Activated naive CD4-positive, alpha-beta T cell (primary cell): ENCODE measurements at places on chromosomes 16 and 17.

- DNase-seq, result peak; percentile 41
Observed at GRCh38 chr17:40190197-40191021, 13.1 kb downstream of the RAPGEFL1 start.

DNA sequence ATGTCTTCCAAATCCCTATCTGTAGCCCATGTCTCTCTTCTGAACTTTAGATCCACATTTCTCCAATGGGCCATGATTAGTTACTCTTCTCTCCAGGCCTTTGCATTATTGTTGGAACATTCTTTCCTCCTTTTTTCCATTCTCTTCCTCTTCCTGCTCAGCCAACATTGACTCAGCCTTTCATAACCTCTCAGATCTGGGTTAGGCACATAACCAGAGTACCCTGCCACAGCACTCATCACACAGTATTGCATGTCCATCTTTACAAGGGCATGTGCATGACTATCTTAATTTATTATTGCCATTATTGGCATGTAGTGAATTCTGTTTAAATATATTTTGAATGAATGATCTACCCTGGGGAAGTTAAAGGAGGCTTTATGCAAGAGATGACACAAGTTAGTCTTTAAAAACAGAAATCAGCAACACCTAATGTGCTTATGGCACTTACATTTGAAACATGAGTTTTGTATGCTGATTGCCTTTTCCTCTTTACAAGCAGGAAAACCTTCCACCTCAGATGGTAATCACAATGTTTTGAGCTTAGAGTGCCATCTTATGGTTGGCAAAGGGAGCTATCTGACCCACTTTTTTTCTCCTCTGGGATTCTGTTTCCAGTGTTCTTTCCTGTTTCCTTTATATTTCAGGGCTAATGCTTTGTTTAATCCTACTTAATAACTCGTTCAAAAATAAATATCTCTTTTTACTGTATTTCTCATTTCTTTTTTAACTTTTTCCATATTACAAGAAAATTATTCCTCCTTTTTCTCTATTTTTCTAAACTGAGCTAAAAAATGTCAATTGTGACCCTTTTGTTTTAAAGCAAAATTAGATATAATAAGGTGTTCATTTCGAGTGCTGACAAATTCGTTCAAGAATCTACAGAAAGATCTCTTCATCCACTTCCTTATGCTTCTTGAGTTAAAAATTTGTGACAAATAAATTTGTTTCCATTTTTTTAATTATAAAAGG lies 151.0 kb upstream of the RBL2 start:
- no peak for DNase-seq

- DNase-seq, result no peak
Observed at GRCh38 chr17:73550556-73550955, 93.7 kb downstream of the SDK2 start.

DNA sequence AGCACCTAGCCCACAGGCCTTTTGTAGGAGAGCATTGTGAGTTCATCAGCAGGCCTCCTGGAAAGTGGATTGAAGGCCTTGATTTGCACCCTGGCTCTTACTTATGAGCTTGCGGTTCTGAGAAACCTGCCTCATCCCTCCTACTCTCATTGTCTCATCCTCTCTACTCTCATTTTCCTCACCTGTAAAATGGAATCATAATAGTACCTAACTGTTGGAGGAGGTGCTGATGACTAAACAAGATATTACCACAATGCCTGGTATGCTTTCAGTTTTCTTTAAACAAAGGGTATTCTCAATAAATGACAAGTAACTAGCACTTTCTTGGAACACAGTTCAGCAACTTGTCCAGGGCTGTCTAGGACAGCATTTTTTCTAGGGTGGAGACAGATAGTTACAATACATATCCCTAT lies 243.1 kb upstream of the MAF start:
- DNase-seq, result no peak

- DNase-seq, result no peak
Observed at GRCh38 chr17:39757176-39757662, 19.5 kb downstream of the GRB7 start.

GRCh38 chr17:50928646-50929045 lies 62.5 kb upstream of the TOB1 start:
- no peak for DNase-seq

GRCh38 chr16:89385712-89386111 lies 104.6 kb downstream of the ANKRD11 start:
- DNase-seq, result no peak

DNA sequence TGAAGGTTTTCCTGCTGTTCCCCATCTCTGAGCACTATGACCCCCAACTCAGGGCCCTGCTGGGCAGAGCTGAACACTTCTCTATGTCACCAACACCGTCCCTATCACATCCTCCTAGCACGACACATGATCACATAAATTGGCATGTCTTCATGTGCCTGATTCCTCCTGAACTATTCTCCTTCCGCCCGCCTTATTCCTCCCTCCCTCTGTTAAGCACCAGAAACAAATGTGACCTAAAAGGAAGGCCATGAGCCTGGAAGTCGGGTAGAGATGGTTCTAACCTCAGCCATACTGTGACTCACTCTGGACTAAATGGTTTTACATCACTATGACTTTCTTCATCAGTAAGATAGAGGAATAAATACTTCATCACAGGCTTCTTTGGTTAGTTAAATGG lies 80.8 kb upstream of the DYNLRB2 start:
- DNase-seq, result no peak

- no peak for DNase-seq
Observed at GRCh38 chr17:732902-733720, 715 bp downstream of the TLCD3A start.

DNA sequence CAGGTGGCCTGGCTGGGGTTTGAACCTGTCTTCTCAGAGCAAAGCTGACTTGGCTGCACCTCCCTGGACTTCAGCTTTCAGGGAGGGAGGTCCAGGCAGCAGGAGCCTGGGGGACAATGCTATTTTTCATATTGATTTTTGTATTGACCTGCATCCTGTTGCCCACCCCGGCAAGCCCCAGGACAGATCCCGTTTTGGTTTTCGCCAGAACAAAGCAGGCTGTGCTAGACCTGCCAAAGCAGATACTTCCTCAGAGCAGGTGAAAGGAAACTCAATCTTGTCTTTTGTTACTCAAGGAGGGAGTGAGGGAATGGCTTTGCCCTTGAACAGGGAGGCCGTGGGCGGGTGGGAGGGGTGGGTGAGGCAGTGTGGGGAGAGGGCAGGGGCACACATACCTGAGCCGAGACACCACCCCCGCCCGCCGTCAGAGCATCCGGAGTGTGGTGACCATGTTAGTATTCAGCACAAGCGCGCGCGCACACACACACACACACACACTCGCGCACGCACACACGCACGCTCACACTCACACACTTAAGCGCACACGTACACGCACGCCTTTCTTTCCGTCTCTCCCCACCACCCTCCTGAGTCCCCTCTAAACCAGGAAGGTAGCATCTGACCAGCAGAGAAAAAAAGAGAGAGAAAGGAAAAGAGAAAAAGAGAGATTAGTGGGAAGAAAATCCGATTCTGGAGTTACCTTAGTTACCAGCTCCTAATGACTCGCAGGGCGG lies 59.5 kb downstream of the RAI1 start:
- DNase-seq, result no peak

- DNase-seq, result no peak
Observed at GRCh38 chr16:88972349-88972748, 4.7 kb downstream of the CBFA2T3 start.

- DNase-seq, result no peak
Observed at GRCh38 chr17:73760439-73760758, 116.2 kb upstream of the SDK2 start.

GRCh38 chr16:68070249-68070730 lies 14.9 kb upstream of the NFATC3 start:
- DNase-seq, result no peak

GRCh38 chr16:61812251-61812650 lies 224.0 kb downstream of the CDH8 start:
- DNase-seq, result no peak

DNA sequence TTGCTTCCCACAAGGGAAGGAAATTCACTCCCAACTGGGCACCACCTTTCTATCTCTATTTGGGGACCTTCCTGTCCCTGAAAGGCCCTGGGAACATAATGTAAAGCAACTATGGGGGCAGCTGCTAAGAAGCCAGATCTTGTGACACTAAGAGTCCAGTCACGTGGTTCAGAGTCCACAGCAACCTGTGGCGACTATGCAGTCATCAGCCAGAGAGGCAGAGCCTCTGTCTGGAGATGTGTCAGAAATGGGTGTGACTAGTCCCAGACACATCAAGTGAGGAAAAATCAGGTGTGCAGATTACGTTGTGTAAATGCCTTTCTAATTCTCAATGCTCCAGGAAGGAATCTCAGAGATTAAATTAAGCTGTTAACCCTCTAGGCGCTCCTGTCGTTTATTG lies 26.6 kb upstream of the SKAP1 start:
- no peak for DNase-seq

DNA sequence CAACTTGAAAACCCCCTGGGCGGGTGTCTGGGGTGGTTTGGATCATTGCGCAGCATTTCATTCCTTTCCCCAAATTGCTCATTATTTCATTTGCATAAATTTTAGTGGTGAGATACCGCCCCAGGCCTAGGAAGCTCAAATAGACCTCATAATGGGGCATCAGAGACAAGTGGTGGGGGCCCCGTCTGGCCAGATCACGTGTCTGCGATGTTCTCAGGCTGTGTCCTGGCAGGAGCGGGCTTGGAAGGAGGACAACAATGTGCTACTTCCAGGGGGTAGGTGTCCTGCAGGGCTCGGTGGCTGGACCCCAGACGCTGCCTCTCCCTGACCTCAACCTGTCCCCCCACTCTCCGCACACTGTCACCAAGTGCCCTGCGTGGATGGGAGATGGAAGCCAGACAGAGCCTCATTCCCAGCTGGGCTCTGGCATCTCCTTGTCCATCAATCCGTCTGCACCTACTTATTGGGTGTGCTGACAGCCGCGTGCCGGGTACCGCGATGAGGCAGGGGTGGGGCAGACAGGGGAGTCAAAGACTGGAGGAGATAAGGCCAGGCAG lies 116.9 kb downstream of the NTN1 start:
- DNase-seq, result no peak

- DNase-seq, result no peak
Observed at GRCh38 chr17:75010683-75011400, 1.6 kb upstream of the MRPL58 start.
